ENCODE measurements at places on chromosomes 2 and 18.

- H3K4me3 ChIP-seq, result no peak overlapping the region
- H3K27me3 ChIP-seq, result no peaks in the 10 kb centered on the region
- peaks cover 5% of the 10 kb centered on the region for H3K36me3 ChIP-seq
Measured at GRCh38 chr2:85952196-85952734, 63.5 kb upstream of the ST3GAL5 start.

DNA sequence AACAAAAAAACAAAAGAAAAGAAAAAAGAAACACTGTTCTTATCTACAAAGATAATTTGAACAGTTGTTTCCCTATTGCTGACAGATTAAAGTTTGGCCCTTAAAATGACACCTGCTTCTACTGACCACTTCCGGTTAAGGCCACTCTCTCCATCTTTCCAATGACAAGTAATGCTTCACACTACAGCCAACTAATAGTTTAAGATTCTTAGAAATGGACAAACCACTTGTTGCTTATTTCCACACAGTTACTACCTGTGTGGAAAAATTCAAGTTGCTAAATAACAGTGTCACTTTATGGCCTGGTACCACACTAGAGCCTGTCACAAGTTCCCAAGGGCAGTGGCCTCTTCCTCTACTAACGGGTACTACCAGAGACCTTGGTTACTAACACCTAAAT, 2.4 kb downstream of the TMEM185B start:
- H3K27ac ChIP-seq, result peak overlapping the region; percentile 56
- H3K4me3 ChIP-seq, result peak overlapping the region; percentile 90
- DNase-seq, result no peak
- peaks cover 14% of the 10 kb centered on the region for H3K36me3 ChIP-seq
- H3K27me3 ChIP-seq, result no peaks in the 10 kb centered on the region
- peaks cover 54% of the 10 kb centered on the region for H3K4me1 ChIP-seq

DNA sequence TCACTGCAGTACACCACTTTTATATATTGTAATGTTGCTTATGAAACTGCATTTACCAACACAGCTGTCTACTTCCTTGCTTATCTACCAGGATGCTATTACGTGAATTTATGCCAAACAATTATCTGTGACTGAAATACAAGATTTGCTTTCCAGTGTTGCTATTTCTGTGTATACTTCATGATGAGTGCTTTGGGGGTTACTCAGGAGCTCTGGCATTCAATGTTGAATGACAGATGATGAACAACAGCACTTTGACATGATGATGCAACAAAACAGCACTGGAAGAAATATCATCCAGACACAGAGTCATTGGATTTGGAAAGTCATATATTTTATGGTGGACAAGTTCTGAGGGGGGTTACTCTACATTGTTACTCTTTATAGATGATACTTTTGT, 125.8 kb downstream of the NETO1 start:
- H3K4me3 ChIP-seq, result no peak overlapping the region
- no peak for DNase-seq
- no peaks in the 10 kb centered on the region for H3K27me3 ChIP-seq
- no peaks in the 10 kb centered on the region for H3K4me1 ChIP-seq

- no peak overlapping the region for H3K27ac ChIP-seq
- no peaks in the 10 kb centered on the region for H3K36me3 ChIP-seq
- no peak for DNase-seq
- peaks cover 18% of the 10 kb centered on the region for H3K27me3 ChIP-seq
Measured at GRCh38 chr2:173763641-173764040, 201.5 kb downstream of the SP3 start.

GRCh38 chr18:31229829-31230228, 67.2 kb upstream of the DSC1 start:
- no peaks in the 10 kb centered on the region for H3K36me3 ChIP-seq
- no peak for DNase-seq
- no peaks in the 10 kb centered on the region for H3K4me1 ChIP-seq
- H3K27me3 ChIP-seq, result no peaks in the 10 kb centered on the region
- H3K27ac ChIP-seq, result no peak overlapping the region
- no peak overlapping the region for H3K4me3 ChIP-seq

- DNase-seq, result no peak
- H3K36me3 ChIP-seq, result no peaks in the 10 kb centered on the region
- H3K27me3 ChIP-seq, result peaks cover 11% of the 10 kb centered on the region
- H3K4me1 ChIP-seq, result no peaks in the 10 kb centered on the region
- no peak overlapping the region for H3K27ac ChIP-seq
Measured at GRCh38 chr2:218345491-218346236, 11.0 kb upstream of the CATIP start.

DNA sequence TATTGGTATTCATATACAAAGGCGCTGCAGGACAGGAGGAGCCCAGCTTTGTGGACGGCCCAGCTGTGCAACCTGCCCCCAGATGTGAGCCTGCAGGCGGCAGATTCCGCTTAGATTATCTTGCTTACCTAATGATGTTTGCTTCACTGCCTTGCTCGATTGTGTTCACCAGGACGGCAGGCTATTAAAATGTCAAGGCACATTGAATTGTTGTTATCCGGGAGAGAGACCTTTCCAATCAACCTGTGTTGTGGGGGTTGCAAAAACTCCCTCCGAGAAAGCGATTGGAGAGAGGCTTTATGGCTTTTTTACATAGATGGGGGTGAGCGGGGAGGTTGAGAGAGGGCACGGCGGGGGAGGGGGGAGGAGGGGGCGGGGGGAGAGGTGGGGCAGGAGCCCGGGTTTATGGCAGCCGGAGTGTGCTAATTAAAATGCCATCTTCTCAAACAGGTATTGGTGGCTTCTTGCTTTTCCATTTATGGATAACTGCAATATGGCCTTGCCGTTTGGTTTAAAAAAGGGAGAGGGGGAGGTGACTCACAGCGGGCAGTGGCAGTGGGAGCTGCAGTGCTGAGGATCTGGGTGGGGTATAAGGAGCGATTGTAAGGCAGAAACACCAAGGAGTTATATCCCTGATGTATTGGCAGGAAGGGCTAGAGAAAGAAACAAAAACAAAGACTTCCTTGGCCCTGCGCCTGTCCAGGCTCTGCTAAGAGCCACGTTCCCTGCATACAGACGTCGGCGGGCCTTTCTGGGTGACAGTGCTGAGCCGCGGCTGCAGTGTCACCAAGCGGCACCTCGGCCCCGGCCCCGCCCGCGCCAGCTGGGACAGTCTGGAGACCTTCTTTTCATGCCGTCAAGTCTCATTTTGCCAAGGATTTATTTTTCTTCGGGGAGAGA, 97.2 kb downstream of the INSIG2 start:
- peaks cover under 1% of the 10 kb centered on the region for H3K27me3 ChIP-seq
- peak overlapping the region; percentile 96 for H3K27ac ChIP-seq
- H3K36me3 ChIP-seq, result no peaks in the 10 kb centered on the region

DNA sequence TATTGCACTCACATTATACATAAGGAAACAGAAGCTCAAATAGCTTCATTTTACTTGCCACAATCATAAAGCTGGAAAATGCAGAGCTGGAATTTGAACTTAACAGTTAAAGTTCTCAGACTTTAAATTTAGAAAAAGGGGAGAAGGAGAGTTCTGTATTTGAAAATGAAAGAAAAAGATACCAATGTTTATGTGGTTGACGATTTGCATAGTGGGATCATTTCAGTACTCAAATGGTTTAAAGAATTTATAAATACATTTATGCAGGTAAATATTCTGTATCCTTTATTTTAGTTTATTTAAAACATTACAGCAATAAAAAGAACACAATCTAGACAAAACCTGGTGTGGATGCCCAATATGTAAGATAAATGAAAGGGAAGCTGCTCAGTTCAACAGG, 25.5 kb upstream of the STAT4 start:
- no peaks in the 10 kb centered on the region for H3K4me1 ChIP-seq
- no peak overlapping the region for H3K27ac ChIP-seq
- H3K4me3 ChIP-seq, result no peak overlapping the region
- H3K36me3 ChIP-seq, result no peaks in the 10 kb centered on the region

- peaks cover 67% of the 10 kb centered on the region for H3K4me1 ChIP-seq
- no peaks in the 10 kb centered on the region for H3K36me3 ChIP-seq
- H3K27ac ChIP-seq, result no peak overlapping the region
- peak overlapping the region; percentile 57 for H3K4me3 ChIP-seq
Measured at GRCh38 chr2:12070153-12070552, 323.7 kb downstream of the LPIN1 start.

GRCh38 chr2:38190542-38191218, 114.7 kb upstream of the CYP1B1 start:
- H3K4me3 ChIP-seq, result no peak overlapping the region
- H3K4me1 ChIP-seq, result no peaks in the 10 kb centered on the region
- no peak overlapping the region for H3K27ac ChIP-seq
- no peak for DNase-seq

DNA sequence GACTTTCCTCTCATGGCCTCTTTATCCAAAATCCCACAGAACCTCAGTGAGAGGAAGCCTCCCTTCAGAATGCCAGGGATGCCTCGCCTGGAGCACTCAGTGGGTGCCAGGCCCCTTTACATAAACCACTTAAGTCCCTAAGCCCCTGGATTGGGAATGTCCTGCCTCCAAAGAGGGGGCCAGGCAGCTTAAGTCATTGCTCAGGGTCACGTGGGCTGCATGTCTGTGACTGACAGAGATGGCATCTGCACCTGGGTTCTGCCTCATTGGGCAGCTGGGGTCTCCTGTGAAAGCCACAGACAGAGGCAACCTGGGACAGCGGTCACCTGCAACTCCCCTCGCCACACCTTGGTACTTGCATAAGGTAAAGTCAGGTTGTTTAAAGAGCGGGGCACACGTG, 93.5 kb downstream of the MYT1L start:
- H3K4me1 ChIP-seq, result no peaks in the 10 kb centered on the region
- peaks cover 21% of the 10 kb centered on the region for H3K27me3 ChIP-seq
- no peak overlapping the region for H3K4me3 ChIP-seq
- H3K27ac ChIP-seq, result no peak overlapping the region

DNA sequence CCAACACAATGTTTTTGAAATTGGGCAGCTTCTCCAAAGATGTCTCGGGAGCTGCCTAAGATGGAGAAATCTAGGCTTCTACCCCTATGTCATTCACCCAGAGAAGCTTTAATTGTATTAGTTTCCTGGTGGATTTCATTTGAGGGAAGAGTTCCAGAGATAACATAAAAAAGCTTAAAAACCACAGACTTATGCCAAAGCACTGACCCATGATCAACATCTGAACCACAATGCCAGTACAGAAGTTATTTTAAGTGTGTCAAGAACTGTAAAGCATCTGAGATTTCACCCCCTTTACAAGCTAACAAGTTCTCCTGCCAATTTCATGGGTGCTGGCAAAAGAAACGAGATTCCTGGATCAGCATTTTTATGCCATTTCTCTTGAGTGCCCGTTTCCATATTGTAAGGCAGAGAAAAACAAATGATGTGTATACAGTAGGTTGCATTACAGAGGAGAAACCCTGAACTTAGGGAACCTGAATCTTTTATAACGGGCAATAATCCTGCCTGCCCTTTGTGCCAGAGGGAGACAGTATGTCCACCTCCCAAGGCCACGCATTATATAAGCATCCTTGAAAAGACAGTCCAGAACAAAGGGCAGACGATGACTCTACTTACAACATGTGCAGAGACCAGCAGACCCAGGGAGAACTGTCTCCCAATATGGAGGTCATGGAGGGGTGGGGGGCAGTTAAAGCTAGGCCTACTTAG, 44.1 kb downstream of the MREG start:
- DNase-seq, result no peak
- H3K4me1 ChIP-seq, result peaks cover 24% of the 10 kb centered on the region
- H3K27ac ChIP-seq, result no peak overlapping the region
- no peak overlapping the region for H3K4me3 ChIP-seq
- peaks cover 20% of the 10 kb centered on the region for H3K36me3 ChIP-seq

DNA sequence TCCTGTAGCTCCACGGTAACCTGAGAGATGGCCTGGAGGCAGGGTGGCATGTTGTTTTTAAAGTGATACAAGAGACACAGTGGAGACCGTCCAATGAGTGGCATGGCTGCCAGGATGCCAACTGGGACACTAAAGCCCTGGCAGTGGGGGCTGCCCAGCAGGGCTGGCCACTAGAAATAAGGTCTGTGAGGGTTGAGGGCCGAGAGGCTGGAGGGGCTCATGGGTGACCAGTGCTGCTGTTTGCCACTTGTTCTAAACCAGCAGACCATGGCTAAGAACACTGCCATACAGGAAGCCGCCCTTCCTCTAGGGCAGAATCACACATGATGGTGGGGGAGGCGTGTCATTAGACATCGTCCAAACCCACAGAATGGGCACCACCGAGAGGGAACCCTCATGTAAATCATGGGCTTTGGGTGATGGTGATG, 71.9 kb downstream of the ALPK2 start:
- no peaks in the 10 kb centered on the region for H3K27me3 ChIP-seq
- H3K27ac ChIP-seq, result peak overlapping the region; percentile 83
- H3K4me3 ChIP-seq, result peak overlapping the region; percentile 76

- H3K27ac ChIP-seq, result no peak overlapping the region
- H3K36me3 ChIP-seq, result peaks cover 30% of the 10 kb centered on the region
- no peaks in the 10 kb centered on the region for H3K27me3 ChIP-seq
- H3K4me1 ChIP-seq, result no peaks in the 10 kb centered on the region
- no peak overlapping the region for H3K4me3 ChIP-seq
Measured at GRCh38 chr2:48279344-48280090, 250.4 kb upstream of the STON1 start.

- no peaks in the 10 kb centered on the region for H3K4me1 ChIP-seq
- no peak overlapping the region for H3K27ac ChIP-seq
- no peaks in the 10 kb centered on the region for H3K27me3 ChIP-seq
- H3K36me3 ChIP-seq, result no peaks in the 10 kb centered on the region
- DNase-seq, result no peak
Measured at GRCh38 chr18:76553715-76554546, 58.9 kb upstream of the ZNF516 start.

DNA sequence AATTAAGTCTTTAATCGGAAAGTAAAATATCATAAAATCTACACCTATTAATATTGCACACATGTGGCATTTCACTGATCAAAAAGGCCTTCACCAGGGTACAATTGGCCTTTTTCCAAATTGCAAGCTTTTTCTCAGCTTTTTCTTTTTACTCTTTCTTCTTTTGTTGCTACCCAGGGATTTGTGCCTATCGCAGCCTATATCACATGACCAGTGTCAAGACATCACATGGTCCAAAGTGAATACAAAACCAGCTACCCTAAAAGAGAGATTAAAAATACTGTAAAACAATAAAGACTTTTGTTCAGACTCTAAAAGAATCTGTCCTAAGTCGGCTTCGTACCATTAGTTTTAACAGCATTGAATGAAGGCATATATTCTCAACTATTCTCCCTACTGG, 15.0 kb upstream of the OTX1 start:
- no peak overlapping the region for H3K27ac ChIP-seq
- H3K36me3 ChIP-seq, result no peaks in the 10 kb centered on the region
- H3K4me3 ChIP-seq, result no peak overlapping the region
- H3K27me3 ChIP-seq, result peaks cover 4% of the 10 kb centered on the region
- H3K4me1 ChIP-seq, result no peaks in the 10 kb centered on the region

GRCh38 chr2:226064932-226065570, 665.5 kb downstream of the NYAP2 start:
- H3K4me3 ChIP-seq, result no peak overlapping the region
- no peak overlapping the region for H3K27ac ChIP-seq
- no peaks in the 10 kb centered on the region for H3K4me1 ChIP-seq
- DNase-seq, result no peak
- H3K36me3 ChIP-seq, result no peaks in the 10 kb centered on the region

Data from naive B cell (primary cell).